T-helper 2 cell treated with Interferon-gamma antibody and Interleukin-4, amounts not matched to agents 5 μg/mL and 100 μg/mL, for 36 hours (primary cell): ENCODE measurements at places on chromosomes 6 and 20.

DNA sequence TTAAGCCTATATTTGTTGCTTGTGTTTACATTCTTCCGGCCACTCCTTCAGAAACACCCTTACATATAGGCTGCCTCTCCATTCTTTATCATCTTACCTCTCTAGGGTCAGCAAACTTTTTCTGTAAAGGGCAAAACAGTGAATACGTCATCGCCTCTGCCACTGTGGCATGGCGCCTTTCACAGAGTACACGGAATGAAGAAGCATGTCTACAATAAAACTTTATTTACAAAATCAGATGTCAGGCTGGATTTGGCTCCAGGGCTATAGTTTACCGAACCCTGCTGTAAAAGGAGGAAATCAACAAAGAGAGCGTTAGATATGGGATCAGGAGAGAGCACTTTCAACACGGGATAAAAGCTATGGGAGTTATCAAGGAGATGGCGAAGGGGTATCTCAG, 9.3 kb upstream of the NCR2 start:
- DNase-seq = peak; percentile 1

GRCh38 chr6:2725999-2726567, 24.6 kb downstream of the MYLK4 start:
- no peak for DNase-seq

GRCh38 chr6:17959302-17959701, 28.1 kb downstream of the KIF13A start:
- DNase-seq = no peak

- no peak for DNase-seq
These were observed 17.1 kb downstream of the GFRA4 start for GRCh38 chr20:3646067-3646440.

GRCh38 chr20:31719644-31720485, 2.8 kb downstream of the BCL2L1 start:
- no peak for DNase-seq

GRCh38 chr20:1381753-1382591, 10.9 kb downstream of the FKBP1A start:
- no peak for DNase-seq

- DNase-seq = no peak
These were observed 51.0 kb downstream of the ABHD12 start for GRCh38 chr20:25339608-25340007.

GRCh38 chr6:37741757-37742400, 44.2 kb upstream of the MDGA1 start:
- DNase-seq = no peak

- DNase-seq = no peak
These were observed 154.7 kb upstream of the PDE10A start for GRCh38 chr6:165817771-165818170.

DNA sequence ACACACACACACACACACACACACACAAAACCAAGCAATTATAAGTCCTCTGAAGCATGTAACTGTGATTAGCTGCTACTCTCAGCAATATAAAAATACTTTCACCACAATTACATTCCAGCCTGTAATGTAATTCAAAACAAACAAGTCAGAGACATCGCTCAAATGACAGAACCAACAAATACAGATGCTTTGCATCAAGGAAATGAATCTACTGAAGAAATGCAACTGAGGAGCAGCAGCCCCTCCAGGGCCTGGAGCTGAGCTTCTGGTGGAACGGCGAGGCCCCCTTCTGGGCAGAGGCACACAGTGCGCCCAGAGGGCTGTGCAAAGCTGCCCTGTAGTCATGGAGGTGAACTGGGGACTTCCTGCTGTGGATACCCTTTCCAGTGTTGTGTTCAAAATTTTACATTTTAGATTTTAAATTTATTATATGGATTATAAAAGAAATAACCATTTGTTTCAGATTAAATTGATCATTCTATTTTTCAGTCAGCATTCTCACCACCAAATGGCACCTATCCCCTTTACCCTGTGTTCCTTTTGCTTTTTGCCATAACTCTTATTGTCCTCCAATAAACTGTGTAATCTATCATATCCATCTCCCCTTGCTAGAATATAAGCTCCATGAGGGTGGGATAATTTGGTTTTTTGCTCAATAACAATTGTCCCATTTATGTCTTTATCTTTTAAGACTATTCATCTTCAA, 23.2 kb downstream of the ADAT2 start:
- peak; percentile 50 for DNase-seq
